ENCODE measurements at places on chromosomes 16 and 17.

GRCh38 chr16:72908362-72909167 is 139.4 kb downstream of the ZFHX3 start:
- no peak for DNase-seq

DNA sequence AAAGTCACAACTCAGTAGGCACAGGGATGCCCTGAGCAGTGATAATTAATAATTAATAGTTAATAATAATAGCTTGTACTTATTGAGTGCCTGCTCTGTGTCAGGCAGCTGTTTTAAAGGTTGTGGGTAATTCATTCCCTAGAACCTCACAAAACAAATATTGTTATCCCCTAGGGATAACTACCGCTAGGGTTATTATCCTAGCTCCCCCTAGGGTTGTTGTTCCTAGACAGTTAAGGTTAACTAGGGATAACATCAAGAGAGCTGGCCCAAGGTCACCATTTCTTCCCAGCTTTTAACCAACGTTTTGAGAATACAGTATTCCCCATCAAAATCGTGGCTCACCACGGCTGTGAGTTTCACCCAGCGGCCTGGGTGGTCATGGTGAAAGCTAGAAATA is 180.1 kb downstream of the PRKCB start:
- peak; percentile 9 for DNase-seq

- no peak for DNase-seq
Measured at GRCh38 chr17:66233023-66233753, 4.0 kb upstream of the APOH start.

- no peak for DNase-seq
Measured at GRCh38 chr17:38587947-38588787, 17.6 kb downstream of the SRCIN1 start.

DNA sequence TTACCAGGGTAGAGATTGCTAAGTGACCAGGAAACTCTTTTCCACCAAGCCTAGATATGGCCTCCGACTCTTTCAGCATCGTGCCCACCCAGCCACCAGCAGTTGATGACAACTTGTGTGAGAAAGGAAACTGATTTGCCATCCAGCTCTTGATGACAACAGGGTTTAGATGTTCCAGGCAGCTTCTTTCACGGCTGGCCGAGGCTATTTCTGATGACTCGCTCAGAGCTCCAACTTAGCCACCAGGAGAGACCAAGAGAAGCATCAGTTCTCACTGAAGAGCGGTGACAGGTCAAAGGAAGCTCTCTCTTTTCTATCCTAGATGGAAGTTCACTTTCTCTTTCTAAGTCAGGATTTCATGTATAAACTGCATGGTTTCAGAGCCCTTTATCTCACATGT is 61.2 kb downstream of the MPHOSPH6 start:
- no peak for DNase-seq

DNA sequence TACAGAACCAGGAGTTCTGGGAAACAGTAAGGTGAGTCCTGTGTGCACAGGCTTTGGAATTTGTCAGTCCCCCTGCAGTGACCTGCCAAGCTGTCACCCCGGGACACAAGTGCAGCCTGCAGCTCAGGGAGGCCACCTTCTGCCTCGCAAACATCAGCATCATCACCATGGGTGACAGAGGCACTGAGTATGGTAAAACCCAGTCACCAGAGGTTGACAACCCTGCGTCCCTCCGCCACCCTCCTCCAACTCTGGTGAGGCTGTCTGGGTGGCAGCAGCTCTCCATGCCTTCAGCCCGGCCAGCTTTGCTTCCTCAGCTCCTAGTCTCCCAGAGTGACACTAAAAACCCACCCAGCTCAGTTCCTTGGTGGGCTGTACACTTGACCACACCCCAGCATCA is 221.0 kb downstream of the CPPED1 start:
- no peak for DNase-seq

DNA sequence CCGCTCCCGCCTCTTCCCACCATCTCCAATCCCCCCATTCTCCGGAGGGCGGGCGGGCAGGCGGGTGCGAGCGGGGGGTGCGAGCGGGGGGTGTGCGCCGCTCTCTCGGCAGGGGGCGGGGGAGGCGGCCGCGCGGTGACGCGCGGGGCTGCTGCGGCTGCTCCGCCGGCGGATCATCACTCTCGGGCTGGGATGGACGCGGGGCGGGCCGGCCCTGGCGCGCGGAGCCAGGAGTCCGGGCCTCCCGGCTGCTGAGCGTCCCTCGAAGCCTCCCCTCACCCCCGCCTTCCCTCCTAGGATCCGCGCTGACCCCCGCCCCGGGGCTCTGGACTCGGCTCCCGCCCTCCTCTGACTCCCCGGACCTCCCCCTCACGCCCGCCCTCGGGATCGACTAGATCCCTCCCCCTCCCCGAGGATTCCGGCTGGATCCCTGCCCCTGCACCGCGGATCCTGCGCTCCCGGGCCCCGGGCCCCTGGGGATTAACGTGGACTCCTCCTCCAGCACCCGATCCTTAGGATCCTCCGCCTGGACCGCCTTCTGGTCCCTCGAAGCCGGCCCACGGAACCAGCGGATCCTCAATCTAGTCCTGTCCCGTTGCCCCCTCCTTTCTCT is 946 bp upstream of the TMEM256 start:
- peak; percentile 14 for DNase-seq

DNA sequence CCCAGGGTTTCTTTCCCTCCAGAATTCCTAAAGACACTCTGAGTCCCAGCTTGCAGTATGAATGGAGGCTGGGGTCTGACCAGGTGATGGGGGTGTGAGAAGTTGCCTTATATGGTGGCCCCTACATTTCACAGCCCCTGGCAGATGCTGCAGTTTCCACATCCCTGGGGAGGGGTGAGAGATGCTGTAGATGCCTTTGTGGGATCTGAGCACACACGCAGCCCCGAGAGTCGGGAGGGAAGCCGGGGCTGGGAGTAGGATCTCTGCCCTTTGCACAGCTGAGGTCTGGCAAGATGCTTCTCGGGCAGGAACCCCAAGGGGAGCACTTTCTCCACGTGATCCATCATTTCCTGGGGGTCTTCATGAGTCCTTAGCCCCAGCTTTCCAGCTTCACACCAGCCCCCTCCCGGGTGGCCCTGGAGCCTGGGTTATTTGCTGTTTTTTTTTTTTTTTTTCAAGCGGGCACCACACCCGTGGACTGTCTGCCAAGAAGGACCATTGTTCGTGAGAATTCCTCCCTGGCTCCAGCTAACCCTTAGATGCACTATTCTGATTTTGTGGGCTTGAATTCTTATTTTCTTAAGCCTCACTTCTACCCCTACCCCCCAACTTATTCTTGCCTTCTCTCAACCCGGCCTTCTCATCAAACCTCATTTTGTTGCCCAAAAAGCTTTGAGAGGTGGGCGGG is 50.6 kb downstream of the NTN1 start:
- DNase-seq = no peak

DNA sequence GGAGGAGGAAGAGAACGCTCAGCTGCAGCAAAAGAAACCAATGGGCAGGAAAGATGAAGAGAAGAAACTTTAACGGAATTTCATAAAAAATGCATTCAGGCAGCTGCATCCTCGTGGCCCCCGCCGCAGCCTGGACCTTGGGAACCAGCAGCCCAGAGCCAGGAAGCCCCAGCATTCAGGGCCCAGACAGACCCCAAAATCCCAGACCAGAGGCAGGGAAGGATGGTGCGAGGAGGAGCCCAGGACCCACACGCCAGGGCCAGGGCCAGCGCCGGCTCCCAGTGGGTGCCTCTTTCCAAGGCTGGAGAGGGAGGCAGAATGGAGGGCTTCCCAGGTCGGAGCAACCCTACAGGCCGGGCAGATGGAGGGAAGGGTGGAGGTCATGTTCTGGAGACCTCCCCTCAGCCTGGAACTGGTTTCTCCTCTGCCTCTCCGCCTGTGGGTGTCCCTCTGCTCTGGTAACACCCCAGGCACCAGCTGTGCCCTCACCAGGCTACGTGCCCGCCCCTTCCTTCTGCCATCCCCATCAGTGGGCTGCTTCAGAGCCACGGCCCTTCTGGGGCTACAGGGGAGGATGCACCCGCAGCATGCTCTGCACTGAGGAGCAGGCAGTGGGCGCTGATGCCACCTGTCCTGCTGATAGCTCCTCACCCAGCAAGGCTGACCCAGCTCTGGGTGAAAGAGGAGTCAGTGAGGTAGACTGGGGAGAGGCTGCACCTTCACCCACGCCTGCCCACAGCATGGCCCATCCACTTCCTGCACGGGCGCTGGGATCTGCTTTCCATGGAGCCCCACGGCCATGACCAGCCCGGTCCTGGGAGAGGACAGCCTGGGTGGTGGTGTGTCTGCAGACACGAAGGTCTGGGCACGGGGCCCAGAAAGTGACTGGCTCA is 1.2 kb upstream of the MIF4GD start:
- no peak for DNase-seq

DNA sequence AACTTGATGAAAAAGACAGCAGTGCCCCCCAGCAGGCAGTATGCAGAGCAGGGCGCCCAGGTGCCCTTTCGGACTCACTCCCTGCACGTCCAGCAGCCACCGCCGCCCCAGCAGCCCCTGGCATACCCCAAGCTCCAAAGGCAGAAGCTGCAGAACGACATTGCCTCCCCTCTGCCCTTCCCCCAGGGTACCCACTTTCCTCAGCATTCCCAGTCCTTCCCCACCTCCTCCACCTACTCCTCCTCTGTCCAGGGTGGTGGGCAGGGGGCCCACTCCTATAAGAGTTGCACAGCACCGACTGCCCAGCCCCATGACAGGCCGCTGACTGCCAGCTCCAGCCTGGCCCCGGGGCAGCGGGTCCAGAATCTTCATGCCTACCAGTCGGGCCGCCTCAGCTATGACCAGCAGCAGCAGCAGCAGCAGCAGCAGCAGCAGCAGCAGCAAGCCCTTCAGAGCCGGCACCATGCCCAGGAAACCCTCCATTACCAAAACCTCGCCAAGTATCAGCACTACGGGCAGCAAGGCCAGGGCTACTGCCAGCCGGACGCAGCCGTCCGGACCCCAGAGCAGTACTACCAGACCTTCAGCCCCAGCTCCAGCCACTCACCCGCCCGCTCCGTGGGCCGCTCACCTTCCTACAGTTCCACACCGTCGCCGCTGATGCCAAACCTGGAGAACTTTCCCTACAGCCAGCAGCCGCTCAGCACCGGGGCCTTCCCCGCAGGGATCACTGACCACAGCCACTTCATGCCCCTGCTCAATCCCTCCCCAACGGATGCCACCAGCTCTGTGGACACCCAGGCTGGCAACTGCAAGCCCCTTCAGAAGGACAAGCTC is 43.2 kb downstream of the SREBF1 start:
- no peak for DNase-seq

DNA sequence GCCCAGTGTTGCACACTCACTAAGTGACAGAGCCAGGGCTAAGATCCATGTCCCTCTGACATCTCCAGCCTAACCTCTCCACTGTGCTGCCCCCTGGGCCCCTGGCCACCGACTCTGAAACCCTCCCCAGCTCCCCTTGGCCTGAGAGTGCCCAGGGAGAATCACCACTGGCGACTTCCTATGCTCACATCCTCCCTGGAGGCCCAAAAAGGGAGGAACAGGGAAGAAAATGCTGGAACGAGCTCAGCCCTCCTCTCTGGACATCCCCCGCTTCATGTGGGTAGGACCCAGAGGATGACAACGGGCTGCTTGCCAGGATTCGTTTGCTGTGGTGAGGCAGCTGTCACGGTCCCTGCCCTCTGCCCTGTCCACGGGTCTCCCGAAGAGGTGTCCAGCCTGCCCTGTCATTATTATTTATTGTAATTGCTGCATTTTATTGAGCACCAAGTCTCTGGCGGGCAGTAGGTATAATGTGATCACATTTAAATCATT is 153.5 kb upstream of the RPL38 start:
- DNase-seq = no peak

DNA sequence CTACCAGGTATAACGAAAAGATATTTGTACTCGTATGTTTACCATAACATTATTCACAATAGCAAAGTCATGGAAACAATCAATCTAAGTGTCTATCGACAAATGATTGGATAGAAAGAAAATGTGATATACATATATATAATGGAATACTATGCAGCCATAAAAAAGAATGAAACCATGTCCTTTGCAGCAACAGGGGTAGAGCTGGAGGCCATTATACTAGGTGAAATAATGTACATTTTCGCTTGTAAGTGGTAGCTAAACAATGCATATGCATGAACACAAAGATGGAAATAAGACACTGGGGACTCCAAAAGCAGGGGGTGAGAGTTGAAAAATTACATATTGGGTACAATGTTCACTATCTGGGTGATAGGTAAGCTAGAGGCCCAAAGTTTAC is 124.0 kb downstream of the MYO1D start:
- DNase-seq = no peak

GRCh38 chr16:19088341-19088916 is 21.0 kb downstream of the COQ7 start:
- no peak for DNase-seq

GRCh38 chr16:66250686-66251431 is 115.6 kb upstream of the CDH5 start:
- peak; percentile 92 for DNase-seq

- DNase-seq = no peak
Measured at GRCh38 chr17:45230787-45231480, 9.2 kb downstream of the FMNL1 start.

GRCh38 chr16:74896389-74897370 is 88.2 kb downstream of the WDR59 start:
- no peak for DNase-seq

GRCh38 chr17:33864758-33865229 is 390.3 kb upstream of the CCL2 start:
- DNase-seq = no peak

- no peak for DNase-seq
Measured at GRCh38 chr17:13055131-13055530, 37.3 kb upstream of the ELAC2 start.

DNA sequence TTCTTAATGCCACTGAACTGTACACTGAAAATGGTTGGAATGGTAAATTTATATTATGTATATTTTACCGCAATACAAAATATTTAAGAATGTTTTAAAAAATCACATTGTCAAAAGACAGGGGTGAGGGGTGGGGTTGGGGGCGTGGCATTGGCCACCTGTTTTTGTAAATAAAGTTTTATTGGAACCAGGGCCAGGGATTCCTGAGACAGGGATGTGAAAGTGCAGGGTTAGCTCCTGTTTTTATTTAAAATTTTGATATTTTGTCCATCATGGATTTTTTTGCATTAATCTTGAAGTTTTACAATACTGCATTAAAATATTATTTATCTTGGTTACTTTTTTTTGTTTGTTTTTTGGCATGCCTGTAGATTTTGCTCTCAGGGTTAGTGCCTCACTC is 2.3 kb upstream of the FA2H start:
- DNase-seq = no peak

- DNase-seq = no peak
Measured at GRCh38 chr17:39212841-39213480, 12.8 kb downstream of the STAC2 start.

DNA sequence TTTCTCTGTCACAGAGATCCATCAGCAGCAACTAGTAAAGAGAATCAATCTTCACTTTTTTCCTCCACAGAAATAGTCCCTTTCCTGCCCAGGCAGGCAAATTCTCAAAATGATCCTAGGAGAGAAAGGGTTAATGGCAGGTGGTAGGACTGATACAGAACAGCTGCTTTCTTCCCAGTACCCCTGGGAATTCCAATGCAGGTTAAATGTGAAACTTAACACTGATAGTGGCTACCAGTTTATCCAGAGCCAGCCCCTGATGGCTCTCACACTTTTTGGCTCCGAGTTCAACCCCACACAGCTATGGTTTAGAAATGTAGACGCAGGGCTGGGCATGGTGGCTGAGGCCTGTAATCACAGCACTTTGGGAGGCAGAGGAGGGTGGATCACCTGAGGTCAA is 22.2 kb downstream of the MARVELD3 start:
- DNase-seq = no peak

GRCh38 chr16:30641378-30641982 is 9.3 kb upstream of the PRR14 start:
- no peak for DNase-seq
